ENCODE measurements at places on chromosomes 11 and 22.

- DNase-seq, result no peak
Measured at GRCh38 chr22:48138855-48139254, 1376.4 kb downstream of the TBC1D22A start.

DNA sequence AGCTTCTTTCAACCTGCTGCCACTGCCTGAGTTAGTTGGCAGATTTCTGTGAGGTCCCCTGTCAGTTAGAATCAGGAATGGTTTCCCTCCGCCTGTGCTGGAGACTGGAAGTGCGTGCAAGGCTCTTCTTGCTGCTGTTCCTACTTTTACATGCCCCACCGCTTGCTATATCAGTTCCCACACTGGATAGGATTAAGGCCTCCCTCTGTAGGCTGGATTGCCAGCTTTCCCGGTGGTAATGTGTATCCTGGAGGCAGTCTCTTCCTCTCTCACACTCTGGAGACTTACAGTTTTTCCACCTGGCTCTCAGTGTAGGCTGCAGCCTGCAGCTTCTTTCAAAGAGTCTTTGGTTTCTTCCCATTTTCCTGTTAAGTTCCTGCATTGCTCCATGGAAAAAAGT is 66.5 kb downstream of the ARHGAP42 start:
- DNase-seq, result peak; percentile 33

DNA sequence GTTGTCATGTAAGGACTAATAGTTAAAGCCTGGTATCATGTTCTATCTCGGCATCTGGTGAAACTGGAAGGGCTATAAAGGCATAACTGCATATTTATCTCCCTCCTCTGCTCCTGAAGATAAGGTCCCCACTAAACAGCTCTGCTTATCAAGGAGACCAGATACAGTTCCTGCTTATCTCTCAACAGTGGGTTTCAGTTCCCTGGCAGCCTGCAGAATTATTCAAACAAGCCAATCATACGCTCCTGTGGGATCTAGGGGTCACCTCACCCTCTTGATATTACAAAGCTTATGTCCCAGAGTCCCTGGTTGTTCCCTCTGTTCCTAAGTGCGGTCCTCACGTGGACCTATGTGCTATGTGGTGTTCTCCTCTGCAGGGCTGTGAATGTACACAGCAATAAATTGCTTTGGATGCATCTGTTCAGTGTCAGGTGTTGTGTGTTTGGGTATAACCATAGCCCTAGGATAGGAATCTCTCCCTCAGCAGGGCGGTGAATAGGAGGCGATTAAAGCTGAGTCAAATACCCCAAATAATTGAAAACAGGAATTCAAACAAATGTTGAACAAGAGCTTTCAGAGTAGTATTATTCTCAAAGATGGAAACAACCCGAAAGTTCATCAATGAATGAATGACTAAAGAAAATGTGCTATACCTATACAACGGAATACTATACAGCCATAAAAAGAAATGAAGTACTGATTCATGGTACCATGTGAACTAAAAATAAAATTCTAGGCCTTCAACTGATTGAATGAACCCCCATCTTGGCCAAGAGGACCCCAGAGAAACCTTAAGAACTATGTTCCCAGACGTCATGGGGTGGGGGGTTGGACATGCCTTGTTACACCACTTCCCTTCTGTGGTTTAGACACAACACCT is 3.1 kb upstream of the OOSP4A start:
- DNase-seq, result no peak

- DNase-seq, result no peak
Measured at GRCh38 chr11:13438291-13438690, 24.7 kb downstream of the BTBD10 start.

- no peak for DNase-seq
Measured at GRCh38 chr11:126408901-126409619, 53.6 kb downstream of the ST3GAL4 start.

- DNase-seq, result no peak
Measured at GRCh38 chr11:114929351-114930000, 251.1 kb downstream of the NXPE2 start.

DNA sequence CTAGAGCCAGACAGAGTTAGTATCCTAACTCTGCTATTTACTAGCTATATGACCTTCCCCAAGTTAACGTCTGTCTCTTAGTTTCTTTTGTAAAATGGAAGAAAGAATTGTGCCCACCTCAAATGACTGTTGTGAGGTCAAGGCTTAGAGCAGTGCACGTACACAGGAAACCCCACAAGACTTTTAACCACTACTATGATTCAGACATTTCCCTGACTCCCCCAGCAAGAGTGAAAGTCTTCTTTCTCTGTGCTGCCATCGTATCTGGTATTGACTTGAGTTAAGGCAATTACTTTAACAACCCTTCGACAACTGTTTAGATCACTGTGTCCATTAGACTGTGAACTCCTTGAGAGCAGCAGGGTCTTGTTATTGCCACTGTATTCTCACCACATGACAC is 2.6 kb upstream of the OR52W1 start:
- DNase-seq, result no peak

DNA sequence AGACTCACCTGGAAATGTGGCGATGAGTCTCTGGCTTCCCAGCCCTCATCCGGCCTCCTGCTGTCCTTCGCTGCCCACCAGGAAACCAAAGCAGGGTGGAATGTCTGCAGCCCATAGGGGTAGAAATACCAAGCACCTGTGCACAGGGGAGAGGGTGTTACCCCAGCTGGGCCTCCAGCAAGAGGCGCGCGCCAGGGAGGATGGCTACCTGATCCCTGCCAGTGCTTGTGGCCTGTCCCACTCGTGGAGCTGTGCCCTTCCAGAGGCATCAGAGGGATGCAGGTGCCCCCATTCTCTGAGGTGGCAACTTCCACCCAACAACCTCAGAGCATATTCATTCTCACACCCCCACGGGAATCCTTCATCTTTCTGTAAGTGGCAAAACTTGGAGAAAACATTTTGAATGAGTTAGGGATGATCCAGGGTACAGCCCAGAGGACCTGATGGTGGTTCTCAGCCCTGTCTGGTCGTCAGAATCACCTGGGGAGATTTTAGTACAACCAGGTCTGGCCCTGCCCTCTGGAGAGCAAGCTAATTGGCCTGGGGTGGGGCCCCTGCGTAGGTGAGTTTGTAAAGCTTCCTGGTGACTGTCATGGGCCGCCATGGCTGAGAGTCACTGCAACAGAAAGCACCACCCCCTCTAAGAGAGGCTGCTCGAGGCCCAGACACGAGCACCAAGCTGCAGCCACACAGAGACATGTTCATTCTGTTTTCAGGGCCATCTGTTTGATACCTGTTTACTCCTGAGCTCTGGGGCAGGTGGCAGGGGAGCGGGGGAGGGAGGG is 9.9 kb downstream of the SUN2 start:
- DNase-seq, result no peak

DNA sequence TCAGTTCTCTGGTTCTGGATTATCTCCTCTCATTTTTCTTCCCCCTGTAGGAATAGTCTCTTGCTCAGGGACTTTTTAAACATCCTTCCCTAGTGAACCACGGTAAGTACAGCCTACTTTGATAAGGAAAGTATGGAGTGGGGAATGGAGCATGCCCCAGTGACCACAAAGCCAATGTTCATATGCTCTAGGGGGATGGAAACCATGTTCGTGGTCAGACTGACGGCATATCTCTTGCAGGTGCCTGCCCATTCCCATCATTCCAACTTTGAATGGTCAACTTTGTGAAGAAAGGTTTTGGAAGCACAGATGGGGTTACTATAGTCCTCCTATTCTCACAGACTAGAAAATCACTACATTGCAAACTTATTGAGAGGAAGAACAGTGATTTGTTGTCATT is 332.5 kb upstream of the NCAM1 start:
- no peak for DNase-seq

- DNase-seq, result no peak
Measured at GRCh38 chr11:109338131-109338530, 83.9 kb upstream of the C11orf87 start.

DNA sequence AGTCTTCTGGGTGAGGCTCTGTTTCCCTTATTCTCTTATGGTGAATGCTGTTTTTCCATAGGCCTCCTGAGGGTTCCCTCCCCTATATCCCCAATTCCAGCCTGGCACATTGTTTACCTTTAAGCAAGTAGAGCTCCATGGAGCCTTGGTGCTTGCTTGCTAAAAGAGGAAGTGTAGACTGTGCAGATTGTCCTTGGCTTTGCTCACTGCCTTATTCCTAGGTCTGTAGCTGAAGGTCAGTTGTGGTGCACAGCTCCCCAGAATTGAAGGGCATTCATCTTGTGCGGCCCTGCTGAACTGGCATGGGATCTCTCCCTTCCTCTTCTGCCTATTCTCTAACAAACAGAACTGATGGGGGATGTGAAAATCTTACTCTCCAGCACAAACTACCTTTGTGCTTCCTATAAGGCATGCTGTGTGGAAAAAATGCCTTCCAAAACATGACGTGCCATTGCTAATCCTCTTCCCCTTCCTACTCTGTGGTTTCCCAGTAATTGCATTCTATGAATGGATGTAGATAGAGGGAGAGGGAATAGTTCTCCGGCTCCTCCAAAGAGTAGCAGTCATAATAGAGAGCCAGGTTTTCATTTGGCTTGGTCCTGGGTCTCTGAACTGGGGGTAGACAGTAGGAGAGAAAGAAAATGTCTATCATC is 34.2 kb upstream of the PLET1 start:
- DNase-seq, result no peak

DNA sequence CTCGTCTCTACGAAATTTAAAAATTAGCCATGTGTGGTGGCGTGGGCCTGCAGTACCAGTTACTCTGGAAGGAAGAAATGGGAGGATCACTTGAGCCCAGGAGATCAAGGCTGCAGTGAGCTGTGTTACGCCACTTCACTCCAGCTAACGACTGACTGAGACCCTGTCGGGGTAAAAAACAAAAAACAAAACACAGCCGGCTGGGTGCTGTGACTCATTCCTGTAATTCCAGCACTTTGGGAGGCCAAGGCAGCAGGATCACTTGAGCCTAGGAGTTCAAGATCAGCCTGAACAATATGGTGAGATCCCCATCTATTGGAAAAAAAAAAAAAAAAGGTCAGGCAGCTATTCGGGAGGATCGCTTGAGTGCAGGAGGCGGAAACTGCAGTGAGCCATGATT is 2.4 kb downstream of the PAFAH1B2 start:
- DNase-seq, result no peak

- DNase-seq, result peak; percentile 82
Measured at GRCh38 chr22:23750714-23751440, at the start of gene ZNF70. TSS of gene ZNF70 (minus strand) at chr22:23751112. CDS start at chr22:23745140, 5,972 bp downstream.

GRCh38 chr22:39176143-39176713 is 23.7 kb upstream of the CBX7 start:
- DNase-seq, result peak; percentile 80

- DNase-seq, result no peak
Measured at GRCh38 chr11:25317216-25317615, 820.4 kb downstream of the LUZP2 start.

DNA sequence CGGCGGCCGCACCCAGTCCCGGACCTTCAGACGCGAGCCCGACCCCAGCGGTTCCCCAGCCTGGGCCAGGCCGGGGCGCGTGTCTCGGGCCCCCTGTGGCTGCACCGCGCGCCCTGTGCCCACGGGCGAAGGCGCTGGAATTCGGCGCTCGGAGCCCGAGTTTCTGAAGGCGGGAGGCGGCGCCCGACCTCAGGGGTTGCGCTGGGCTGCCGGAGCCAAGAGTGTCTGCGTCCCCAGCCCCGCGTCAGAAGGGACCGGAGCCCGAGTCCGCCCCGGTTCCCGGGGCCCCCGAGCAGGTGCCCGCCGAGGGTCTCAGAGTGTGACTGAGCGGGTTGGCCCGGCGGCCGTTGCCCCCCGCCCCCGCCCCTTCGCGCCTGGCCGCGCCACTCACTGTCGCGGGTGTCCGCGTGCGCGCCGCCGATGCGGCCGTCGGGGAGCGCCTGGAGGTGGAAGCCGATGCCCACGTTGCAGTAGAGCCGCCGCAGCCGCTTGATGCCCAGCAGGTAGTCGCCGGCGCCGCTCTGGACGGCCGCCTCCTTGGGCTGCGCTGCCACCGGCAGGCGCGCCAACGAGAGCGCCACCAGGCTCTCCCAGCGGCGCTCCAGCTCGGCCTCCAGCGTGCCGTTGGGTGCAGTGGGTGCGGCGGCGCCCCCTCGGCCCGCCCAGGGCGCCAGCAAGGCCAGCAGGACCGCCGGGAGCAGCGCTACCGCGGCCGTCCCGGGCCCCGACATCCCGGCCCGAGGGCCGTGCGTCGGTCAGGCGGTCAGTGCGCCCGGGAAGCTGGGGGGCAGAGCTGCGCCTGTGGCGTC is 583 bp downstream of the FGF4 start:
- DNase-seq, result no peak

GRCh38 chr11:112087212-112087611 is 539 bp downstream of the SDHD start:
- DNase-seq, result no peak

- no peak for DNase-seq
Measured at GRCh38 chr11:72373163-72373562, 61.2 kb downstream of the CLPB start.

GRCh38 chr11:60459345-60459744 is 3.7 kb downstream of the MS4A1 start:
- DNase-seq, result no peak

- DNase-seq, result no peak
Measured at GRCh38 chr11:76495019-76495418, 50.2 kb downstream of the EMSY start.

GRCh38 chr11:44817207-44817949 is 90.6 kb downstream of the TSPAN18 start:
- DNase-seq, result no peak

DNA sequence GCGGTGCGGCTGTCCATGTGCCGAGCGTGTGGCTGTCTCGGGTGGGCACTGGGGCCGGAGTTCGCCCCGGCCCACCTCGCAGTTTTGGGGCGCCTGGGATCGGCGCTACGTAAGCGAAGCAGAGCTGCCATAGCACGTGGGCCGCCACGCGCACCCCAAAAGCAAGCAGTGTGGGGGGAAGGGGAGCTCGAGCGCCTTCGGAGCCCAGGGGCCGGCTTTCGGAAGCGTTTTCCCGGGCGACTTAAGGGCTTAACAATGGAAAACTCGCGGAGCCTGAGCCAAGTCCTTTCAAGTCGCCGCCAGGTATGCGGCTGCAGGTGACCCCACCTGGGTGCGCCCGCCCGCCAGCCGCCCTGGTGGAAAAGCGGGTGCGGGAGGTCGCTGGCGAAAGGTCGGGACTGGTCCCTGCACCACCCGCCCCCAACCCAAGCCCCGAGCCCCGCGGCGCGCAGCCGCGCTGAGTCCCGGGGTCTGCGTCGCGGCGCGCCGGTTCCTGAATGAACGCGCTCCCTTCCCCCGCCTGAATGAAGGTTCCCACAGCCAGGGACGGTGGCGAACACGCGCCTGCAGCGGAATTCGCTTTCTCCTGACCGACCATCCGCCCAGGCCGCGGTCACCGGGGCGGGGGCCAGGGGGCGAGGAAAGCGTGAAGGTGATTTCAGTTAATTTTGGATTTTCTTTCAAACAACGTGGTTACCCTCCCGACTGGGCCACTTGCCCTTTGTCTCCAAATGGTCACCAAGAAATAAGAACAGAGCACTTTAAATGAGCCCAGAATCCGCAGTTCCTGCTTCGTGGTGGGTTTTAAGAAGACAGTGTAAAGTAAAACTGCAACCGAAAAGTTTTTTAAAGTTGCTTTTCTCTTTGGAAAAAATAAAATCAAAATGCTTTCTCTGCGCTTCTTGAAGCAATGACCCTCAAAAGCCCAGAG is 2.8 kb upstream of the CCND1 start:
- peak; percentile 74 for DNase-seq

- peak; percentile 42 for DNase-seq
Measured at GRCh38 chr11:12599408-12600143, 74.6 kb upstream of the TEAD1 start.
